ENCODE measurements at places on chromosomes 5 and 9. TPM values are rescaled to one million over a fixed set of nuclear protein-coding genes. Genes with fewer than 3 reads are reported as not detected.

STPG3 gene
- total RNA-seq: not detected

ALDOB gene
- total RNA-seq: 0.33 TPM

DNA sequence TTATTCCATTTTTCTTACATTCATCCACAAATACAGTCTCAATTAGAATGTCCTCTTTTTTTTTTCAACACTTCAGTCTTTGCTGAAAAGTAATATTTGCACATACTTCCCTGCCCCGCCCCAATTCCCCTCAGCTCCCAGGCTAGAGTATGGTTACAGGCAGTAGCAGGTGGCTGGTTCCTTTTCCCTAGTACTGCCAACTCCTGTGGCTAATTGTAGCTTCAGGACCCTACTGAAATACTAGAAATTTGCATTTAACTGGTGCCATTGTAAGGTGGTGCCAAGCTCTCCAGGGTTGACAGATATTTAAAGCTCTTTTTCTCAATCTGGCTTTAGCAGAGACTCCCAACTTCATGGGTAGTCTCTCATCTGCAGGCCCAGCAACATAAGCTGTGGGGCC lies 80.3 kb downstream of the FAM81B start:
- DNase-seq: no peak

DNA sequence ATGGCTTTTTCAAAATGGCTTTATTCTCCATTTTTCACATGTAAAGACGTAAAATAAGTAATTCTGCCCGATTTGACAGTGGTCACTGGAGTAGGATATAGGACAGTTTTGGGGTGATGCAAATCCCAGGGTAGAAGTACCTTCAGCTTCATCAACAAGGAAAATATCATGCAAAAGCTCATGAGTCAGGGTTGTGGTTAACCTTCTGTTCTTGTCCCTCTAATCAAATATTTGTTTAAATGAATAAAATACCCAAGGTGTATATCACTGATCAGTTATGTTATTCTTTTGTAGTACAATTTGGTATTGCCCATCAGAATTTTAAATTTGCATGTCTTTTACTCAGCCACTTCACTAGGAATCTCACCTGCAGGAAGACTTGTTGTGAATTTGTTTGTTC lies 40.0 kb downstream of the FBXL7 start:
- DNase-seq: no peak

GRCh38 chr5:170552621-170553115 lies 48.8 kb downstream of the KCNIP1 start:
- DNase-seq: no peak

- peak; percentile 31 for DNase-seq
Measured at GRCh38 chr5:65790371-65791163, 68.6 kb downstream of the NLN start.

DNA sequence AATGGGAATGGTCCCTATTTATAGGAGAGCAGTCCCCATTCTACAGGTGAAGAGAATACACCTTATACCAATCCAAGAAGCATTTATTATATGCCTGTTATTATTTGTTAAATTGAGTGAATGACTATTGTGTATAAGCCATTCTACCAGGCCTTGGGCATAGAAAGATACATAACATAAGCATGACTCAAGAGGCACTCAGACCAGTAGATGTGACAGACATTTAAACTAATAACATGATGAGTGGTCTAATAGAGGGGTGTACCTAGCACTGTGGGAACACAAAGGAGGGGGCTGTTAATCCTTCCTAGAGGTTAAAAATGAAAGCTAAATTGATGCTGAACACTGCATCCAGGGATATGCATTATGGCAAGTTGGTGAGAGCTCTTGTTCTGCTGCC lies 145.0 kb upstream of the TNC start:
- no peak for DNase-seq

Measured in esophagus muscularis mucosa (tissue), 4 donors.